ENCODE measurements at places on chromosomes 16 and 17.
A peak's percentile ranks its signal among the peaks of the same experiment; 100 is the strongest.

GRCh38 chr16:82082543-82083244 is 47.6 kb downstream of the HSD17B2 start:
- DNase-seq: no peak

- DNase-seq: no peak
Measured at GRCh38 chr16:88195911-88196465, 186.8 kb upstream of the ZNF469 start.

DNA sequence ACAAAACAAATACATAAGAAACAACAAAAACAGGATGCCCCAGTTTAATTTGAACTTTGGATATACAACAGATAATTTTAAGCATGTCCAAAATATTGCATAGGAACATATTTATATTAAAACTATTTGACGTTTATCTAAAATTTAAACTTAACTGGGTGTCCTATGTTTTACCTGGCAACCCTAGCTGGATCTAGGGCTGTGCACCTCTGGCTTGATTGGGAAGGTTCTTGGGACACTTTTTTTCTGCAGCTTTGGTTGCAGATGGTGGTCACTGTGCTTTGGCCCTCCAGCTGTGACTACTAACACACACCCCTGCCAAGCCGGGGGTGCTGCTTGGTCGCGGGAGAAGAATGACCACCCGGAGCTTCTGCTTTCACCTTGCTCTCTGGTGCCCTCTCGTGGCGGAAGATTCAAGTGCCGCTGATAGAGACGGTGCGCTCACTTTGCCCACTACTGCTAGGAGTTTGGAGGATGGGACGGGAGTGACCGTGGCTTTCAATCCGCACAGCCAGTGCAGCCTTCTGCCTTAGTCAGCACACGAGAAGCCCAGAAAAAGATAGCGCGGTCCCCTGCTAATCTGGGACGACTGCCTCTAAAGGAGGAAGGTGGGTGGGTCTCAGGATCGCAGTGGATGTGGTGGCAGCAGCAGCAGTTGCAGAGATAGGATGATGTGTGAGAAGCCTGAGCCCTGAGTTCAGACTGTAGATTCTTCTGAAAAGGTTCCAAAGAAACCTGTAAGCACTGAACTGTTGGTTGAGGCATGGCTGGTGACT is 6.7 kb downstream of the SPACA3 start:
- peak; percentile 8 for DNase-seq

- no peak for DNase-seq
Measured at GRCh38 chr17:213286-214105, 32.0 kb upstream of the DOC2B start.

- no peak for DNase-seq
Measured at GRCh38 chr17:48522031-48522653, 8.7 kb downstream of the HOXB1 start.

DNA sequence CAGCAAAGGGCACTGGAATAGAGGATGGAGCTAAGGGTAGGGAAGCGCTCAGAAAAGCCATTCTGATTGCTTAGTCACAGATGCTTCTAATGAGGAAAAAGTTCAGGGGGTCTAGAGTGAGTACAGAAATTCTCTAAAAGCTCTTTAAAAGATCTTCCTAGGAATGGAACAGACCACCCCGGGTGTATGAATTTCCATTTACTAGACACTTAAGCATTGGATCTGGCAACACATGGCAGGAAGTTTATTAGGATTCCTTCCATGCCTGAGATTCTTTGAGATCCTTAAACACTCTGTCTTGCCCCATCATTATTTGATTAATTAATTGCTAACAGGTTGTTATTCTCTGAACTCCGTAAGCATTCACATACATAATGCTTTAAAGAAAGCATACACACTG is 8.5 kb downstream of the KRTAP9-7 start:
- peak; percentile 7 for DNase-seq

GRCh38 chr16:8760021-8760420 is 37.4 kb downstream of the TMEM186 start:
- no peak for DNase-seq

DNA sequence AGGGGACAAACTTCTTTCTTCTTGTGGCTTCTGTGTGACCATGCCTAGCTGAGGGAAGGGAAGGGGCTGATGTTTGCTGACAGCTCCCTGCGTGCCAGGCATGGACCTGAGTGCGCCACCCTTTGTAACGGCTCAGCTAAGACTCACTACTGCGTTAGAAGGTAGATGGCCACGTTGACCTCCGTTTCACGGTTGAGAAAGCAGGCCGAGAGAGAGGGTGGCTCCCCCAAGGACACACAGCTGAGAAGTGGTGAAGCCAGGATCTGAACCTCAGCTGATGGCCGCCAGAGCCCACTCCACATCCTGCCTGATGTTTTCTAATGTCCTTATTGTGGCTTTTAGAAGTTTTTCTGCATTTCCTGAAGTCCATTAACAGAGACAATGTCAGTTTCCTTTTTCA is 45.1 kb downstream of the RGS9 start:
- no peak for DNase-seq

DNA sequence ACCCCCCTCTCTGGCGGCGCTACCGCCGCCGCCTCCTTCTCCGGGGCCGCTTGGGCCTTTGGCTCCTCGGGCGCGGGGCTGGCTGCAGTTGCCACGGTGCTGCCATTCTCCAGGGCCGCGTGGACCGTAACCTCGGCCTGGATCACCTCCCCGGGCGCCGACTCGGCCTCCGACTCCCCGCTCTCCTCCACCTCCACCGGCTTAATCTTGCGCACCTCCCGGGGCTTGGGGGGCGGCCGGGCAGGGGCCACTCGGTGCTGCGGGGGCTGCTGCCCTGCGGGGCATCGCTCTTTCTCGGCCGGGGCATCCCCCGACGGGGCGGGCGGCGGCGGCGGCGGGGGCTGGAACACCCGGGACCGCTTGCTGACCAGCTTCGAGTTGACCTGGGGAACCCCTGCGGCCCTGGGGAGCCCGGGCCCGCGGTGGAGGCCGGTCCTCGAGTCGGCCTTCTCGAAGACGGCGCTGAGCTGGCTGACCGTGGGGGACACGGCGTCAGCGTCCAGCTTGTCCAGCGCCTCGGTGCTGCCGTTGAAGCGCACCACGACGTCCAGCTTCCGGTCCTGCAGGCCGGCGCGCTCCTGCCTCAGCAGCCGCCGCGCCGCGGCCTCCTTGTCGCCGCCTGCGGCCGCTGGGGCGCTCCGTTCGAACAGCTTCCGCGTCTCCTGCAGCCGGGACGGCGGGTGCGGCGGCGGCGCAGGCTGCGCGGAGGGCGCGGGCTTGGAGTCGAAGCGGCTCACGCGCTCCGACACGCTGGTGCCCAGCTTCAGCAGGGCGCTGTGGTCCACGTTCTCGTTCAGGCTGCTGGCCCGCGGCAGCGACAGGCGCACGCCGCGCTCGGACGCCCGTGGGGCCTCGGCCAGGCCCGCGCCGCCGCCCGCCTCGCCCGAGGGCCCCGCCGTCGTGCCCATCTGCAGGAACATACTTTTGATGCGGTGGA is 792 bp downstream of the PPP1R9B start:
- no peak for DNase-seq

All from retinal pigment epithelial cell (primary cell).